ENCODE measurements at places on chromosomes 5 and 9. TPM values are rescaled to one million over a fixed set of nuclear protein-coding genes. Genes with fewer than 3 reads are reported as not detected.

The RMRP gene
- 8.1 TPM for total RNA-seq

The PHF24 gene
- 0.39 TPM for total RNA-seq

The CAVIN4 gene
- 0.26 TPM for total RNA-seq

The ACOT12 gene
- total RNA-seq, result not detected

The PLAC8L1 gene
- total RNA-seq, result not detected

The DMRT3 gene
- not detected for total RNA-seq

The OR1J2 gene
- total RNA-seq, result not detected

The ZFP2 gene
- total RNA-seq, result not detected
